GM06990 (cell line): ENCODE measurements at places on chromosomes 13 and 19.

GRCh38 chr13:100035936-100036335 lies 53.0 kb upstream of the PCCA start:
- DNase-seq, result no peak

GRCh38 chr13:95608640-95609323 lies 35.7 kb downstream of the DZIP1 start:
- no peak for DNase-seq

GRCh38 chr13:113769881-113770280 lies 10.9 kb downstream of the TMEM255B start:
- no peak for DNase-seq

GRCh38 chr19:44757057-44757734 lies 8.7 kb downstream of the BCL3 start:
- DNase-seq, result no peak

DNA sequence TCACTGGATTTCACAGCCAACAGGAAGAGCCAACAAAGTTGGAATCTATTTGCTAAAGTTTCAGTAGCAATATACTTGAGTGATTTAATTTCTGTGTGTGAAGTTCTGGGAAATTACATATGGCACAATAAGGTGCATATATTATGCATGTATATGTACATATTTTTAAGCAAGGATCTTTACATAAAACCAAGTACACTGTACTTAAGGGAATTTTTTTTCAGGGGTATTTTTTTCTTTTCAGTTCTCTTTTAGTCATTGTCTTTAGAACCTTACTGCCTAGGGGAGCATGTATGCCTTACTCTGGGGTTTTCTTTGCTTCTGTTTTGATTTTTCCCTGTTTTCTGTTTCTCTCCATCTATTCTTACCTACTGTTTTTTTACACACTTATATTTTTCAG lies 7.4 kb downstream of the RAP2A start:
- DNase-seq, result no peak

DNA sequence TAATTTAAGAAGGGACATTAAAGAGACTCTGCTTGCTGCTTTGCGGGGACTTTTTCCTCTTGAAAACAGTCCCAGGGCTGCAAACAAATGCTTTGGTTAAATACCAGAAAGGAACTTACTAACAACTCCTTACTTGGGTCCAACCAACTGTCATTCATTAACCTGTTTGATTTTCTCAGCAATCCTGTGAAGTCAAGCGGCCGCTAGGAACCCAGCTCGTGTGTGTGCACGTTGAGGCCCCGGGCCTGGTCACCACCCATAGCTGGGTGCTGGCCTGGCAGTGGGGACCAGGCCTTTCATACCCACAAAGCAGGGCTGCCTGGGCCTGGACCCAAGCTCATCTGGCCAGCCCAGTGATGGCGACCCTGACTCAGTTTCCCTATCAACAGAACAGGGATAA lies 50.7 kb downstream of the C1QTNF9 start:
- DNase-seq, result no peak

GRCh38 chr19:12551060-12551832 lies at the start of gene ZNF564:
ZNF564 (minus strand) TSS chr19:12551482; CDS start chr19:12551332, 150 bp downstream.
- peak; percentile 91 for DNase-seq

DNA sequence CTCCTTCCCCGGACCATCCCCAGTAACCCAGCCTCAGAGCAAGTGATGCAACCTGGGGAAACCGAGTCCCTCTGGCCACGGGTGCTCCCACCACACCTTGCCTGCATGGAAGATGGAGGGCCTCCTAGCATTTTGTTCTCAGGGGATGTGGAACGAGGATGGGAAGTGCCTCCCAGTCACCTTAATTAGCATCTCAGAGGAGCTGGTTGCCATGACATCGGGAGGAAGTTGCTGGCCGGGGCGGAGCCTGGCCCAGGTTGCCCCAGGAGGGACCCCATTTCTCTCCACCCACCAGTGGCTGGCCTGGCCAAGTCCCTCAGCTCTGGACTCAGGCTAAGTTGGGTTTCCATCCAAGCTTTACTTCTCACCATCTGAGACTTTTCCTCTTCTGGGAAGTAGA lies 24.1 kb upstream of the PTPRS start:
- DNase-seq, result no peak

GRCh38 chr13:96072392-96072791 lies 17.5 kb upstream of the HS6ST3 start:
- DNase-seq, result no peak

DNA sequence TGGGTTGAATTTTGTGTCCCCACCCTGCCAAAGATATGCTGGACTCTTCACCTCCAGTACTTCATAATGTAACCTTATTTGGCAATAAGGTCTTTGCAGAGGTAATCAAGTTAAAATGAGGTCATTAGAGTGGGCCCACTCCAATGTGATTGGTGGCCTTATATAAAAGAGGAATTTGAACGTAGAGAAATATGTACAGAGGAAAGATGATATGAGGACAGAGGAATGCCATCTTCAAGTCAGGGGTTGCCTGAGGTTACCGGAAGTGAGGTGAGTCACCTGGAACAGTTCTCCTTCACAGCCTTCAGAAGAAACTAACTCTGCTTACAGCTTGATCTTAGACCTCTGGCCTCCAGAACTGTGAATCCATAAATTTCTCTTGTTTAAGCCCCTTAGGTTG lies 69.9 kb downstream of the GPC5 start:
- DNase-seq, result no peak

GRCh38 chr13:45713106-45713690 lies 11.1 kb downstream of the CBY2 start:
- no peak for DNase-seq

GRCh38 chr19:18898607-18899408 lies 2.9 kb upstream of the CERS1 start:
- no peak for DNase-seq

DNA sequence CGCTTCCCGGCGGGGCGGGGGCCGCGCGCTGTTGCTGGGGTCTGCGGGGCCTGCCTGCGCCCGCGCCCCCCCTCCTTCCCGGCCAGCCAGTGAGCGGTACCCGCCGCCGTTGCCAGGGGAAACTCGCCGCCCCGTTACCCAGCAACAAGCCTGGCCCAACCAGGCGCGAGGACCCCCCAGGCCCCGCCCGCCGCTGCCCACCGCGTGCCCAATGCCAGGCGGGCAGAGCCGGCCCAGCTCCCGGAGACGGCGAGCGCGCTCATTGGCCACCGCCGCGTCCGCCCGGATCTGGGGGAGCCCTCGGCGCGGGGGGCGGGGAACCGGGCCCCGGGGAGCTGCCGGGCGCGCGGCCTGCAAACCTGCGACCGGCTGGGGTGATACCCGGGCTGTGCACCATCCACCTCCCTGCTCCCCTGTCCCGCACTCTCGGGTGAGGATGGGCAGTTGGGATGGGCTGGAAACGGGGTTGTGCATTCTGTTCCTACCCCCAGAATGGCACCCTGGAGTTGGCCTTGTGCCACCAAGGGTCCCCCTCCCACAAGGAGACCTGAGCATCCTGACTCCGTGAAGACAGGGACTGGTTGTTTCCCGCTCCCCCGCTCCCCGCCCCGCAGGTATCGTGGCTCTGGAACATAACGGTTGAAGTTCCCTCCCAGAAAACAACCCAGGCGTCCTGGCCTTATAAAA lies 8.8 kb upstream of the BBC3 start:
- DNase-seq, result peak; percentile 60

GRCh38 chr19:4359627-4360000 lies 16.3 kb downstream of the MPND start:
- DNase-seq, result no peak

GRCh38 chr13:101527130-101527529 lies 74.7 kb downstream of the ITGBL1 start:
- DNase-seq, result no peak

DNA sequence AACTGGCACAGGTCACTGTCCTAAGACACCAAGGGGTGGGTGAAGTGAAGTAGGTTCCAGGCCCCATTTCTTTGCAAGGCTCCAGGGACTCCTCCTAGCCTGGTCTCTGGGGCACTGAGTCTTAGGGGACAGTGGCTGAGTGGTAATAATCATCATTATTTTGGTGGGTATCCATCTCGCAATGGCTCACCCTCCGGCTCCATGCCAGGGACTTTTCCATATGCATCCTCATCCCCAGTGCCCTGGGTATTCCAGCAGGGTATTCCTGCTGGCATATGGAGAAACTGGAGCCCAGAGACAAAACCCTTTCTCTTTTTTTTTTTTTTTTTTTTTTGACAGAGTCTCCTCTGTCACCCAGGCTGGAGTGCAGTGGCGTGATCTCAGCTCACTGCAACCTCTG lies 2.5 kb downstream of the PDE4A start:
- DNase-seq, result no peak
